ENCODE measurements at places on chromosomes 7 and 10. TPM values are rescaled to one million over a fixed set of nuclear protein-coding genes. Genes with fewer than 3 reads are reported as not detected.

The KLHL7 gene
- total RNA-seq = 28.9 TPM

The MPP7 gene
- 29.7 TPM for total RNA-seq

The ADIRF gene
- total RNA-seq = 98.1 TPM

The NKX1-2 gene
- total RNA-seq = not detected

The ATRNL1 gene
- total RNA-seq = 17.3 TPM

The ETV1 gene
- 6.5 TPM for total RNA-seq

The NRP1 gene
- total RNA-seq = 46.0 TPM

The GNAT3 gene
- not detected for total RNA-seq

The NPC1L1 gene
- total RNA-seq = 0.83 TPM

The CABCOCO1 gene
- 0.36 TPM for total RNA-seq

The TMEM225B gene
- not detected for total RNA-seq

The AKR1E2 gene
- total RNA-seq = 12.0 TPM

The GIMAP4 gene
- total RNA-seq = 23.0 TPM

The TMEM130 gene
- 3.3 TPM for total RNA-seq

The BAMBI gene
- total RNA-seq = 5.0 TPM

The TFR2 gene
- 0.71 TPM for total RNA-seq

The FAM237B gene
- not detected for total RNA-seq

The CHCHD3 gene
- 61.7 TPM for total RNA-seq

The CDK13 gene
- 80.0 TPM for total RNA-seq

The ABCA13 gene
- total RNA-seq = under 0.01 TPM

The AASS gene
- total RNA-seq = 24.6 TPM

The FAM200A gene
- total RNA-seq = 3.9 TPM

The YKT6 gene
- 39.6 TPM for total RNA-seq

The MCM10 gene
- 0.83 TPM for total RNA-seq

The CYCS gene
- total RNA-seq = 69.2 TPM

The RGS10 gene
- total RNA-seq = 192 TPM

The SPDYE5 gene
- total RNA-seq = not detected

The CPA2 gene
- not detected for total RNA-seq

The CPA4 gene
- not detected for total RNA-seq

The ATG9B gene
- not detected for total RNA-seq

The CDK14 gene
- 14.3 TPM for total RNA-seq

The GIMAP1 gene
- 5.0 TPM for total RNA-seq

The ARMH3 gene
- total RNA-seq = 23.0 TPM

The IFIT1B gene
- not detected for total RNA-seq

The PIP gene
- not detected for total RNA-seq

The KAZALD1 gene
- total RNA-seq = 3.9 TPM

The ENKUR gene
- total RNA-seq = not detected

The GRM3 gene
- total RNA-seq = not detected

The APBB1IP gene
- 5.0 TPM for total RNA-seq

The OPALIN gene
- not detected for total RNA-seq

The ARMC3 gene
- total RNA-seq = not detected

The MNX1 gene
- total RNA-seq = not detected

The NAPEPLD gene
- total RNA-seq = 12.8 TPM

The CHST15 gene
- 42.5 TPM for total RNA-seq

The SLC39A12 gene
- total RNA-seq = not detected

The HHEX gene
- total RNA-seq = 3.5 TPM

The PRLHR gene
- total RNA-seq = not detected

The AHCYL2 gene
- total RNA-seq = 12.5 TPM

The NPY4R2 gene
- 1.9 TPM for total RNA-seq

The SVOPL gene
- not detected for total RNA-seq

The TAS2R38 gene
- total RNA-seq = not detected

The FRMPD2 gene
- total RNA-seq = not detected

The LRRN3 gene
- 0.49 TPM for total RNA-seq

The LLCFC1 gene
- not detected for total RNA-seq

The HMX3 gene
- total RNA-seq = 0.68 TPM

All from sigmoid colon (tissue), 7 donors.